Breast epithelium (tissue), 4 donors: ENCODE measurements at places on chromosomes 12 and 14.
A peak's percentile ranks its signal among the peaks of the same experiment; 100 is the strongest.

DNA sequence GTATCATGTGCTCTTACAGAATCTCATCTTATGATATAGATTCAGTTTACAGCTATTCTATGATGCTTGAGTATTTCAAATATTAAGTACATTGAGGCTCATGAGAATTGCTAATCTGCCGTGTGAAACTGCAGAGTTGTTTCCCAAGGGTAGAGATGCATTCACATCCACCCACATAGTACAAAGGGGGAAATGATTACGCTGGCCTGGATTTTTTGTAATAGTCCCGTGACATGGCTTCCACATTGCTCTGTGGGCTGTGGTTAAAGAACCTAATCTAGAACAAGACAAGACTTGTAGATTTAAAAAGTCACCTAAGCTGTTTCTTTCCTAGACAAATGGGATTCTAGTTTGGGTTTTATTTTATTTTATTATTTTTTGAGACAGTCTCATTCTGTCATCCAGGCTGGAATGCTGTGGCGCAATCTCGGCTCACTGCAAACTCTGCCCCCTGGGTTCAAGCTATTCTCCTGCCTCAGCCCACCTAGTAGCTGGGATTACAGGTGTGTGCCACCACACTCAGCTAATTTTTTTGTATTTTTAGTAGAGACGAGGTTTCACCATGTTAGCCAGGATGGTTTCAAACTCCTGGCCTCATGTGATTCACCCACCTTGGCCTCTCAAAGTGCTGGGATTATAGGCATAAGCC, 13.0 kb upstream of the RIOX1 start:
- H3K27ac ChIP-seq, result peak overlapping the region; percentile 49
- no peaks in the 10 kb centered on the region for H3K27me3 ChIP-seq
- H3K36me3 ChIP-seq, result no peaks in the 10 kb centered on the region
- DNase-seq, result no peak
- H3K4me1 ChIP-seq, result no peaks in the 10 kb centered on the region

- no peak overlapping the region for H3K4me3 ChIP-seq
- H3K27ac ChIP-seq, result no peak overlapping the region
- H3K27me3 ChIP-seq, result no peaks in the 10 kb centered on the region
- H3K36me3 ChIP-seq, result no peaks in the 10 kb centered on the region
Measured at GRCh38 chr12:94994312-94994711, 9.2 kb downstream of the NDUFA12 start.

GRCh38 chr12:82883394-82884355, 197.0 kb downstream of the TMTC2 start:
- H3K27me3 ChIP-seq, result no peaks in the 10 kb centered on the region
- no peak overlapping the region for H3K27ac ChIP-seq
- no peak for DNase-seq
- H3K4me1 ChIP-seq, result no peaks in the 10 kb centered on the region
- no peaks in the 10 kb centered on the region for H3K36me3 ChIP-seq

DNA sequence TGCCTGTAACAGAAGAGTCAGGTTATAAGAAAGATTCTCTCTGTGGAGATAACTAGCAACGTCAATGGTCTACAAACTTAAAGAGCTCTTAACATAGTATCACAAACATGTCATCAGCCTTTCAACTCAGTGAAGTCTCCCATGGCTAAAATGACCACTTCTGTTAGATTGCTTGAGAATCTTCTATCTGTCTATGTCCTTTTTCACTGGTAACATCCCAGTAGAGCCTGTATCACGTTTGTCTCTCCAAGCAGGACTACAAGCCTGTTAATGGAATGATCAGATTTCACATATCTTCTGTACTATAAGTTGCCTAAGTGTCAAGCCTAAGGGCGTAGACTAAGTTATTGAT, 50.7 kb downstream of the SLC2A13 start:
- no peaks in the 10 kb centered on the region for H3K4me1 ChIP-seq
- no peak overlapping the region for H3K27ac ChIP-seq
- DNase-seq, result no peak
- no peak overlapping the region for H3K4me3 ChIP-seq
- H3K27me3 ChIP-seq, result no peaks in the 10 kb centered on the region

DNA sequence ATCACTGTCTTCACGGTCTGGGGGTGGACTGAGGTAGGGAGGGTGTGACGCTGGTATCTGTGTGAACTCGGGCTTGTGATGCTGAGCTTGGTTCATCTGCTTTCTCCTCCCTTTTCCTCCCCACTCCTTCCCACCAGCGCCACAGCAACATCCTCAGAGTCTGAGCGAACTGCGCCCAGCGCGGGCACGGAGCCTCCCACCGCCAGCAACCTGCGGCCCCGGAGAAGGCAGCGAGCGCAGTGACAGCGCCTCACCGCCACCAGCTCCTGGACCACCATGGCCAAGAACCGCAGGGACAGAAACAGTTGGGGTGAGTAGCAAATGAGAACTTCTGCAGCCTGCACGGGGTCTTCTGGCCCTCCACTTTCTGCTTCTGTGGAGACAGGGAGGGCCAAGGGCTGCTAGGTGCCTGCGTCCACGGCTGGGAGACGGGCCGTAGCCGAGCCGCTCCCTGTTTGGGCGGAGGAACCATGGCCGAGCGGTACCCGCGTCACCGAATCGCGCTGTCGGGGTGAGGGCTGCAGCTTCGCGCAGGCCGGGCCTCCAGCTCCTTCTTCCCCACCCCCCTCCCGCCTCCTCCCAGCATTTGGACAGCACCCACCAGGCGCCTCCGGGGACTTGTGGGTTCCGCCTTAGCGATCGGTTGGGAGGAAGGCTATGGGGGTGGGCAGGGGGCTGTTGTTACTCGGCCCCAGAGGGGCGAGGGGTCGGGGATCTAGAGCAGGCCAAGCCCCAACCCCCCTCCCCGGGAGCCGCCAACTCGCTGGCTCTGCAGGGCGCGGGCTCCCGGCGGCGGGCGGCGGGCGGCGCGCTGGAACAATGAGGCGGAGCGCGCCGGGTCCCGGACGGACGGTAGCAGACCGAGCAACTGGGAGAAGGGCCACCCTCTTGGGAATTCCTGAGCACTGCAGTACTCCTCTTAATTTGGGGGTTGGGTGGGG, at the start of gene ATL1:
Gene ATL1 (plus strand): TSS at position 156 of the 941 bp plus-strand sequence. CDS start 121 bp downstream, at position 277.
- no peaks in the 10 kb centered on the region for H3K4me1 ChIP-seq
- H3K36me3 ChIP-seq, result no peaks in the 10 kb centered on the region
- peak within 1 kb of the TSS; percentile 67 for H3K4me3 ChIP-seq
- H3K27me3 ChIP-seq, result no peaks in the 10 kb centered on the region
- DNase-seq, result peak; percentile 58

GRCh38 chr12:58533652-58534051, 386.7 kb downstream of the LRIG3 start:
- no peaks in the 10 kb centered on the region for H3K36me3 ChIP-seq
- no peak overlapping the region for H3K4me3 ChIP-seq
- H3K27me3 ChIP-seq, result no peaks in the 10 kb centered on the region
- no peaks in the 10 kb centered on the region for H3K4me1 ChIP-seq

DNA sequence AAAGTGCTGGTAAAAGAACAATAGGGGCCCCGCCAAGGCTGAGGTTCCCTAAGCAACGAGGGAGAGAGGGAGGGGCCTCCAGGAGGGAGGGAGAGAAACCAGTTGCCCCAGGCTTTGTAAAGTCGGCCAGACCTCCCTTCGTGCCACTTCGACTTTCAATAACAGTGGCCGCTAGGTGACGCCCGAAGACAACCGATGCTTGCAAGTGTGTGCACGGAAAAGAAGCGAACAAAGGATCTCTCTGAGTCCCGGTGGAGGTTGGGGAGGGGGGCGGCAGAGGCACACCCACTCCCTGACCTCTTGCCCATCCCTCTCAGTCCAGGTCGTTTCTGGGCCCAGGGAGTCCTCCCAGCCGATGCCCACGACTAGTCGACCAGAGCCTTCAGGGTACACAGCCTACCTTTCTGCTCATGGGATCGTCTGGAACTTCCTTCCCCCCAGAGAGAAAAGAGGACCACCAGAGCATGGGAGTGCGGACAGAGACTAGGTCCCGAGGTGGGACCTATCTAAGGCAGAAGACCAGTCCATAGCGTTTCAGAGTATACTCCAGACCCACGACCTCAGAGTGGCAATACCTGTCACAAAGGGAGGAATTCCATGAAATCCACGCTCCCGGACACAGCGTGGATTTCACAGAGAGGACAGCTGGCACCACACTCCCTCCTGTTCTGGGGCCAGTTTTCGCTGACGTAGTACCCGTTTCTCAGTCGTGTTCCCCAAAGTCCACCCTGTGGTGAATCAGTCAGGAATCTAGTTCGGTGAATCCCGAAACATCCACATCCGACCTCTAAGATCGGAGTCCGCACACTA, 262.7 kb upstream of the ALG10B start:
- H3K4me1 ChIP-seq, result no peaks in the 10 kb centered on the region
- H3K27me3 ChIP-seq, result no peaks in the 10 kb centered on the region
- no peak for DNase-seq
- no peak overlapping the region for H3K4me3 ChIP-seq

- DNase-seq, result no peak
- no peaks in the 10 kb centered on the region for H3K4me1 ChIP-seq
- no peaks in the 10 kb centered on the region for H3K36me3 ChIP-seq
- H3K27ac ChIP-seq, result no peak overlapping the region
- H3K27me3 ChIP-seq, result no peaks in the 10 kb centered on the region
Measured at GRCh38 chr12:601976-602699, 61.1 kb downstream of the NINJ2 start.

- H3K36me3 ChIP-seq, result no peaks in the 10 kb centered on the region
- peak within 1 kb of the TSS; percentile 88 for H3K27ac ChIP-seq
- peak within 1 kb of the TSS; percentile 98 for H3K4me3 ChIP-seq
- H3K4me1 ChIP-seq, result no peaks in the 10 kb centered on the region
- peak; percentile 89 for DNase-seq
Measured at GRCh38 chr14:101761032-101761880, at the start of gene PPP2R5C. PPP2R5C (plus strand) TSS chr14:101761709; CDS start chr14:101761894, 185 bp downstream.

DNA sequence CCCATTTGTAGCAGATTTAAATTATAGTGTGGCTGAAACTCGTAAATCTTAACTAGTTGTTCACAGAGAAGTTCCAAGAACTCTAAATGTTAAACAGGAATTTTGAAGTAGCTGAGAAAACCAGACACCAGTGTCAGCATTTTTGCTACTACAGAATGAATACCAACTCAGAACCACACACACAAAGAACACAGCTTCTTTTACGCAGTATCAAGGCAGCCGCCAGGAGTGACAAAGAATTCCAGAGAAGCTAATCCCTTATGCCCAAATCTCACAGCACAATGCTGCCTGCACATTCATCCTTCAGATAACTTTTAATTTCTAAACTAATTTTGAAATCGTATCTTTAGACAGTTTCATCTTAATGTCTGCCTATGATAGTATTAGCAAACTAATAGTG, 37.4 kb downstream of the SLC6A15 start:
- DNase-seq, result no peak
- no peak overlapping the region for H3K4me3 ChIP-seq
- no peak overlapping the region for H3K27ac ChIP-seq
- no peaks in the 10 kb centered on the region for H3K4me1 ChIP-seq
- H3K36me3 ChIP-seq, result no peaks in the 10 kb centered on the region

- DNase-seq, result no peak
- no peaks in the 10 kb centered on the region for H3K36me3 ChIP-seq
- H3K4me3 ChIP-seq, result no peak overlapping the region
- H3K27me3 ChIP-seq, result no peaks in the 10 kb centered on the region
- no peak overlapping the region for H3K27ac ChIP-seq
Measured at GRCh38 chr14:77892381-77892871, 92.5 kb downstream of the ADCK1 start.

- H3K36me3 ChIP-seq, result no peaks in the 10 kb centered on the region
- DNase-seq, result no peak
- H3K27ac ChIP-seq, result no peak overlapping the region
- no peaks in the 10 kb centered on the region for H3K27me3 ChIP-seq
- no peaks in the 10 kb centered on the region for H3K4me1 ChIP-seq
Measured at GRCh38 chr14:91032248-91032647, 28.2 kb downstream of the RPS6KA5 start.

GRCh38 chr14:97747316-97747715, 950.1 kb downstream of the VRK1 start:
- no peaks in the 10 kb centered on the region for H3K27me3 ChIP-seq
- DNase-seq, result no peak

GRCh38 chr14:23646648-23647549, 10.7 kb downstream of the DHRS2 start:
- no peak for DNase-seq
- no peak overlapping the region for H3K27ac ChIP-seq
- no peak overlapping the region for H3K4me3 ChIP-seq
- H3K27me3 ChIP-seq, result no peaks in the 10 kb centered on the region
- no peaks in the 10 kb centered on the region for H3K4me1 ChIP-seq

DNA sequence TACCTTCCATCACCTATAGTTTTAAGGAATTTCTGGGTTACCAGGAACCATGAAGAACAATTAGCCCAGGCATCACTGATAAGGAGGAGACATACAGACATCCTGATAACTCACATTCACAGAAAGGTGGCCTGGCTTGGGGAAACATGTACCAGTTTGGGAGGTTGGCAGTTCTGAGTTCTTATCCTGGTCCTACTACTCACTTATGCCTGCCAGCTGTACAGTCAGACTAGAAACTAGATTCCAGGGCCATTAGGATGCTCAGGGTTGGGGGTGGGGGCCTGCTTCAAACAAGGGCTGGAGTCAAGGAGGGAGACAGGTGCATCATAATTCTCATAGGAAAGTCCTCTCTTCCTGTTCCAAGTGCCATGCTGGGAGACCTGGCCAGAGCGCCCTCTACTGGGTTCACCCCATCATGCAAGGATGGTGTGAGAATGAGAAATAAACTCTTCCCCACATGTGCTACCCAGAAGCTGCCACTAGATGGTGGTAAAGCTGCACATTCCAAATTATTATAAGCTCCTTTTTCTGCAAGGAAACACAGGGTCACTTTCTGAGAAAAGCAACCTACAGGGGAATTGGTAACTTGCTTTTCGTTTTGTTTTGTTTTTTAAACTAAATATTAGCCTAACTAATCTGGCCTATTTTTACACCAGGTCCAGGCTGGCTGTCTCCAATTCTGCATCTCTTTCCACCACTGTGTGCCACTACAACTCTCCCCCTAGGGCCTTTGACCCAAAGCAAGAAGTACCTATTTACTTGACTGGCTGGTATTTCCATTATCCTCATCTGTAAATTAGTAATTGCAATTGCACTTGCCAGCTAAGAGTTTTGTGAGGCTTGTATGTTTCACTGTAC, 14.5 kb downstream of the OAS2 start:
- DNase-seq, result no peak
- no peak overlapping the region for H3K27ac ChIP-seq
- H3K4me1 ChIP-seq, result no peaks in the 10 kb centered on the region

DNA sequence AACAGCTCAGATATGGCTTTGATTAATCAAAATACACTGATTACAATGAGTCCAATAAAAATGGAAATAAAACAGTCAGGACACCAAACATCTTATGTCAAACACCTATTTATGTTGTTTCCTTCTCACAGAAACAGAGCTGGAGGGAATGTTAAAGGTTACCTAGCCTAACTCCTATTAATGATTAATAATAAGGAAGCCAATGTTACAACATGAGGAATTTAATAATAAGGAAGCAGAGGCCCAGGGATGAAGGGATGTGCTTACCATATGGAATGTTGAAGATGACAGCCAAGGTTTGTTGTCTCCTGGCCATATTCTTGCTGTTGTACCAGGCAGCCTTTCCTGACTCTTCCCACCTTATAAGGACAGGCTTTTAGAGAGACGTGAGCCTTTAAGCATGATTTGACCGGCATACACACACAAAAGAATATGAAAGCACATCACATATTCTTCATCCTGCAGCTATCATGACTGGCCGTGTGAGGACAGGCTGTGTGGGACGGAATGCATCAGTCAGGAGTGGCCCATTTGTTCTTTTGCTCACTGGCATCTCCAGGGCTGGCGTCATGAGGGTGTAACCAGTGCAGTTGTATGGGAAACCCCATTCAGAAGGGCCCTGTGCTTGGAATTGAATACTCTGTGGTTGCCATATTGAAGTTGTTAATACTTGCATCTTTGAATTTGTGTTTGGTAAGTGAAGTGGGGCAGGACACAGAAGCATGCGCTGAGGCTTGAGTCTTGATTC, 3.1 kb upstream of the GPRC5D start:
- no peaks in the 10 kb centered on the region for H3K4me1 ChIP-seq
- H3K27me3 ChIP-seq, result no peaks in the 10 kb centered on the region
- no peak overlapping the region for H3K27ac ChIP-seq
- no peaks in the 10 kb centered on the region for H3K36me3 ChIP-seq
- no peak for DNase-seq
